Fibroblast of pulmonary artery (primary cell): ENCODE measurements at places on chromosomes 12 and 14.
A peak's percentile ranks its signal among the peaks of the same experiment; 100 is the strongest.

DNA sequence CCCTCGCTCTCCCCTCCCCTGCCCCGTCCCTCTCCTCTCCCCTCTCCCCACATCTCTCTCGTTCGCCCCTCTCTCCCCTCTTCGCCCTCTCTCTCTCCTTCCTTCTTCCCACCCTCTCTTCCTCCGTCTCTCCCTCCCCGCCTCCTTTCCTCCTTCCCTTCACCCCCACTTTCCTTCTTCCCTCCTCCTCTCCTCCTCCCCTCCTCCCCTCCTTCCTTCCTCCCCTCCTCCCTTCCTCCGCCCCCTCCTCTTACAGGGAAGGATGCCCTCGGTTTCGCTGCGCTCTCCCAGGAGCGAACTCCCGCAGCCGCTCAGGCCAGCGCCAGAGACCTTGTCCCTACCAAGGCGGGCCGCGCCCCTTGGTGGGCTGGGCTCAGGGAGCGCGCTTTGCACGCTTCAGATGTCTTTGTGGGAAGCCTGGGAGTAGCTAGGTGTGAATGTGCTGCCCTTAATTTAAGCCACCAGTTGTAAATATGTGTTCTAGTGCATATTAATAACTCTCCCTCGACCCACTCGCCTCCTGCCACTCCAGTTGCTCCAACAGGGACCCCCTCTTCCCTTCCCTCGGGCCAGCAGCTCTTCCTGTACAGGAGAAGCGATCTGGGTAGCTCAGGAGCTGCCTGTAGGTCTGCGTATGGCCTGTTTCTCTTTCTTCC, 13.3 kb upstream of the MAP3K9 start:
- DNase-seq, result peak; percentile 39

DNA sequence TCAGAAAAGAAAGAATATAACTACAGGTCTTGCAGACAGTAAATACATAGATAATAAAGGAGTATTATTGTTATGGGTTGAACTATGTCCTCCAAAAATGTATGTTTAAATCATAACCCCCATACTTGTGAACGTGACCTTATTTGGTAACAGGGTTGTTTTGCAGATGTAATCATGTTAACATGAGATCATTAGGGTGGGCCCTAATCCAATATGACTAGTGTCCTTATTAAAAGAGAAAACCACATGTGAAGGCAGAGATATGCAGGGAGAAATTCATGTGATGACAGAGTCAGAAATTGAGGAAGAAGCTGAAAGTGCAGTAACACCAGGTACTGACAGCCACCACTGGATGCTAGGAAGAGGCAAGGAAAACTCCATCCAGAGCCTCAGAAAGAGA, 29.0 kb downstream of the MAGOHB start:
- peak; percentile 24 for DNase-seq

- no peak for DNase-seq
These were observed 282.5 kb upstream of the TMPO start for GRCh38 chr12:98232753-98233390.

- DNase-seq, result no peak
These were observed 1.5 kb downstream of the FGD4 start for GRCh38 chr12:32400866-32401265.

DNA sequence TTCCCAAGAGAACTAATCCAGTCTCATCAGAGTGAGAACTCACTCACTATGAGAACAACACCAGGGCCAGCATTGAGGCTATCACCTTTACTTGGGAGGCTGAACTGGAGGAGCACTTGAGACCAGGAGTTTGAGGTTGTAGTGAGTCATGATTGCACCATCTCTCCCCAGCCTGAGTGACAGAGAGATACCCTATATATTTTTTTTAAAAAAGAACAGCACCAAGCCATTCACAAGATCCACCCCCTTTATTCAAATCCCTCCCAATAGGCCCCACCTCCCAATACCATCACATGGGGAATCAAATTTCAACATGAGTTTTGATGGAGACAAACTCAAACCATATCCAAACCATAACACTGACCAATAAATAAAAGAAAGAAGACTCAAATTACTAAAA, 3.7 kb upstream of the TMX1 start:
- DNase-seq, result peak; percentile 39

GRCh38 chr12:118874698-118875548, 106.4 kb upstream of the SRRM4 start:
- no peak for DNase-seq

GRCh38 chr12:14399871-14400270, 34.4 kb downstream of the ATF7IP start:
- peak; percentile 52 for DNase-seq

DNA sequence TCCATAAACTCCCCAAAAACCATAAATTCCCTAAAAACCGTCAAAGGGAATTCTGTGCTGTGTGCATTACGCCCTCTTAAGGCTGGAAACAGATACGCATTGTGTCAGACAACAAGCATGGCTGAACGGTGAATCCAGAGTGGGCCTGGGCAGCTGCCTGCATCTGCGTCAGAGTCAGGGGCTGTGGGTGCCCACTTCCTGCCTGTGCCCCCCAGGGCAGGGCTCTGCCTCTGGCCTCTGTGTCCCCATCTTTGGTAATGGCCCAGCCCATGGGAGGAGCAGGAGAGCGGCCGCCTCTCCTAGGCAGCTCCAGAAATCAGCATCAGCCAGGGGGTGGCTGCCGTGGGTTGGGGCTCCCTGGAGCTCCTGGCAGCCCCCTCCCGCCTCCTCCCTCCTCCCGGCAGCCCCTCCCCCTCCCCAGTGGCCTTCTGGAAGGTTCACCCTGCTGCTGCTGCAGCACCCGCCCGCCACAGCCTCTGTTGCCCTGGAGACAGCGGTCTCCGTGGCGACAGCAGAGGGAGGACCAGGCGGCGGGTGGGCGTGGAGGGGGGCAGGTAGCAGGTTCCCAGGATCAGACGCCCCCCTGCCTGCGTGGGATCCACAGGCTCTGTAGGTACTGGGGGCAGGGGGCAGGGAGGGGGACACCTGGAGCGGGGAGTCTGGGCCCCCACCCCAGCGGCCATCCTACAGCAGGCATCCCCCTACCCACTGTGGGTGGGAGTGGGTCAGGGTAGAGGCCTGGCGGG, 5.9 kb downstream of the MMP17 start:
- peak; percentile 39 for DNase-seq

- peak; percentile 90 for DNase-seq
These were observed 18.3 kb downstream of the SLC25A47 start for GRCh38 chr14:100341301-100342031.

DNA sequence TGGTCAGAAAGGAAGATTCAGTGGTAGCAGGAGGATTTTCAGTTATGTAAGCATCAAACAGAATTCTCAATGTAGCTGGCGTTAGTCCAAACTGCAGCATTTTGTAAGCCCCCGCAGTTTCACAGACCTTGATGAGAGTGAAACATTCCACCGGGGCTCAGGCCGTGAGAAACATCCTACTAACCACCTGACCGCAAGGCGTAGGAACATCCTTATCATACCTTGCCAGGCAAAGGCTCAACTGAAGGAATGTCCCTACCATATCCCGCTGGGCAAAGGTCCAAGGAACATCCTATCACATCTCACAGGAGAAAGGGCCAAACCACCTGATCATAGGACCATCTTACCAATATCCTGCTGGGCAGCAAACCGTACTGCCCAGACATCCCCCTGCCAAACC, 624.8 kb upstream of the TMEM132C start:
- DNase-seq, result no peak

GRCh38 chr14:104715416-104715815, 8.6 kb upstream of the ADSS1 start:
- DNase-seq, result no peak

GRCh38 chr14:67690011-67690410, 5.6 kb downstream of the RDH11 start:
- no peak for DNase-seq

- peak; percentile 56 for DNase-seq
These were observed 15.6 kb downstream of the BAG5 start for GRCh38 chr14:103546652-103547454.

DNA sequence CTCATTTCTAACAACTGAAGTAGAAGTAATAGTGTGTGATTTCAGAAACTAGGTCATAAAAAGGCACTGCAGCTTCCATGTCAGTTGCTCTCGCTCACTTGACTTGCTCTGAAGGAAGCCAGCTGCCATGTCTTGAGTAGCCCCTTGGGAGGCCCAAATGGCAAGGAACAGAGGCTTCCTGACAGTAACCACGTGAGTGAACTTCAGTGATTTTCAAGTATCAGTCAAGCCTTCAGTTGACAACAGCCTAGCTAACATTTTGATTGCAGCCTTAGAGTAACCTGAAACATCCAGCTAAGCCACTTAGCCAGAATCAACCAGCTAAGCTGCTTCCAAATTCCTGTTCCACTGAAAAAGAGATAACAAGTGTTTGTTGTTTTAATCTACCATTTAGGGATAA, 26.7 kb downstream of the TOGARAM1 start:
- no peak for DNase-seq

DNA sequence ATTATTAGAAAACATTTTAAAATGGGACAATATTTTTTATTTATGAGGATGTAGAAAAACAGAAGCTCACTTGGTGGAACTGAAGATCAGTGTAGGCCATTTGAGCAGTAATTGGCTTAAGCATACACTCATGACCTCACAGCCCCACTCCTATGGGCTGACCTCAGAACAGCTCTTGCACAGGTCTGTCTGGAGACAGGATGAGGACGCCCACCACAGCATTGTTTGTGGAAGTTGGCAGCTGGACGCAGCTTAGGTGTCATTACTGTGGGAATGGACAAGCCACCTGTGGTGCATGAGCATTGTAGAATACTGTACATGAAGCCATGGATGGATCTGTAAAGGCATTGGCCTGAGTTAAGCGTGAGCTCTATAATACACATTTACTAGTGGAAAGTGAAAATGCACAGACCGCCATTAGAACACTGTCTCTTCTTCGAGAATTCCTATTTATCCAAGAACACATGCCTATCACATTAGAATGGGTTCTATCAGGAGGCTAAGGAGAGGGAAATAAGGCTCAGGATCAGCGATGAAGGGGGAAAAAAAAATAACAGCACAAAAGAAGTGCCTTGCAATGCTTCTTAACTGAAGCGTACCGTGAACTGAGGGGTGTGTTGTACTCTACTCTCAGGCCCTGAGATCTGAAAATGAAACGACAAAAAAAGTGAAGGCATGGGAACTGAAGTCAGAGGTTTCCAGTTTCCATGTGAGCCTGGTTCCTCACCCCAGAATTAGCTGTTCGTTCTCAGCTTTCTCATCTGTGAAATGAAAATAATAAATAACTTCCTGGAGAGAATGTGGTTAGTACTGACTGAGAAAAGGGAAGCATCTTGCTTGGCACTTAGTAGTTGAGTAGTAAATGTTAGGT, 33.6 kb downstream of the KCNA1 start:
- no peak for DNase-seq

DNA sequence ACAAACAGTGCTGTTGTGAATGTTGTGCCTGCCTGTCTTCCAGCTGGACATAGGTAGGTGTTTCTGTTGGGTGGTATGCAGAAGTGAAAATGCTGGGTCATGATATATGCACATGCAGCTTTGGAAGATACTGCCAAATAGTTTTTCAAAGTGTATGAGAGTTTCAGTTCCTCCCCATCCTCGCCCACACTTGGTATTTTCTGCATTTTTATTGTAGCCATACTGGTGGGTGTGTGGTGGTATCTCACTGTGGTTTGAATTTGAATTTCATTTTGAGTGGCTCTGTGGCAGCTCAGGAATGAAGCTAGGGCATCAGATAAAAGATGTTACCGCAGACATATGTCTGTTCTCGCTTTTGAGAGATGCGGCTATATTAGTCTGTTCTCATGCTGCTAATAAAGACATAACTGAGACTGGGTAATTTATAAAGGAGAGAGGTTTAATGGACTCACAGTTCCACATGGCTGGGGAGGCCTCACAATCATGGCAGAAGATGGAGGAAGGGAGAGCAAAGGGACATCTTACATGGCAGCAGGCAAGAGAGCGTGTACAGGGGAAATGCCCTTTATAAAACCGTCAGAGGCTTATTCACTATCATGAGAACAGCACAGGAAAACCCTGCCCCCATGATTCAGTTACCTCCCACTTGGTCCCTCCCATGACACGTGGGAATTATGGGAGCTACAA, 183.1 kb downstream of the CAND1 start:
- DNase-seq, result no peak

DNA sequence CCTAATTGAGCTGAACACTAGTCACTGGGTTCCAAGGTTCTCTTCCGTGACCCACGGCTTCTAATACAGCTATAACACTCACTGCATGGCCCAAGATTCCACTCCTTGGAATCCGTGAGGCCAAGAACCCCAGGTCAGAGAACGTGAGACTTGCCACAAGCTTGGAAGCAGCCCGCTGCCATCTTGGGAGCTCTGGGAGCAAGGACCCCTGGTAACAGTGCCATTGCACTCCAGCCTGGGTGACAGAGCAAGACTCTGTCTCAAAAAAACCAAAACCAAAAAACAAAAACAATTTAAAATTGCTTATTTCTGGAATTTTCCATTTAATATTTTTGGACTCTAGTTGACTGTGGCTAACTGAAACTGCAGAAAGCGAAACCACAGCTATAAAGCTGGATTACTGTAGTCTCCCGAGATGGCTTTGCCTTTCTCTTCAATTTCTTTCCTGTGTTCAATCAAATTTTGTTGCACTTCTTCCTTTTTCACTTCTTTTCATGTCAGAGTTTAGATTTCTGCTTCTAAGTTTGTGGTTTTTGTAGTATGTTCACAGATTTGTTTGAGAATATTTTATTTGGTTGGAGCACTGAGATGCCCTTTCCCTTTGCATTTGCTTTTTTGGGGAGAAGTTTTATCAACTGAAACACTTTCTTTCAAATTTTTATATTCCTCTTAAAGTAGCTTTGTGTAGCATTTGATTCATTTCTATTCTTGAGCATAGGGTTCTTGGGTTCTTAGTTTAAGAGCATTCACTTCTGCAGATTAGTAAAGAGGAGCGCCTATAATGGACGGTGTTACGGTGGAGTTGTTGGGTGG, 44.6 kb downstream of the DDHD1 start:
- DNase-seq, result no peak

- no peak for DNase-seq
These were observed 1.7 kb downstream of the OTX2 start for GRCh38 chr14:56808383-56809269.

DNA sequence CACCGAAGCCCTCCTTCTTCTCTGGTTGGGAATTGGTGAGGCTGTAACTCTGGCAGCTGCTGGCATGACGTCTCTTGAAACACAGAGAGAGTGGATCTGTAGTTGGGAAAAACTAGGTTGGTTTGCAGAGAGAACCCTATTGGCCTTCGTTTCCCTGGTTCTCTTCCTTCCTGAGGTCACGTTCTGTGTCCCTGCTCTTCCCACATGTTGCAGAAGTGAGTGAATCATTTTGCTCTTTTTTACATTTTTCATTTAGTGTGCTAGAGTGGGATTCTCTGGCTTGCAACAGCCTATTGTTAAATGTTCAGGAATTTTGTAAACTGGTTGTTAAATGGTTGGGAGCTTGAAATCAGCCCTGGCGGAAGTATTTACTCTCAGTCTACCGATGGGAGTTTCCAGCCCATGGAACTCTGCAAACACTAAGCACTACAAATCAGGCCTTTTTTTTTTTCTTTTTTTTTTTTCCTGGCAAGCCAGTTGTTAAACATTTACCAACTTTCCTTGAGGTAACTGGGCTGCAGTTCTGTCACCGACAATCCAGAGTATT, 26.8 kb upstream of the CKAP4 start:
- peak; percentile 42 for DNase-seq
